Left ventricle myocardium inferior (tissue), 1 donor: ENCODE measurements at places on chromosomes 11 and 22.
A peak's percentile ranks its signal among the peaks of the same experiment; 100 is the strongest.

- DNase-seq, result no peak
These were observed 25.3 kb downstream of the ABTB2 start for GRCh38 chr11:34332524-34332923.

GRCh38 chr22:42236848-42237247 lies 33.6 kb downstream of the TCF20 start:
- DNase-seq, result no peak

GRCh38 chr11:105328061-105328460 lies 188.5 kb upstream of the CARD18 start:
- DNase-seq, result no peak

DNA sequence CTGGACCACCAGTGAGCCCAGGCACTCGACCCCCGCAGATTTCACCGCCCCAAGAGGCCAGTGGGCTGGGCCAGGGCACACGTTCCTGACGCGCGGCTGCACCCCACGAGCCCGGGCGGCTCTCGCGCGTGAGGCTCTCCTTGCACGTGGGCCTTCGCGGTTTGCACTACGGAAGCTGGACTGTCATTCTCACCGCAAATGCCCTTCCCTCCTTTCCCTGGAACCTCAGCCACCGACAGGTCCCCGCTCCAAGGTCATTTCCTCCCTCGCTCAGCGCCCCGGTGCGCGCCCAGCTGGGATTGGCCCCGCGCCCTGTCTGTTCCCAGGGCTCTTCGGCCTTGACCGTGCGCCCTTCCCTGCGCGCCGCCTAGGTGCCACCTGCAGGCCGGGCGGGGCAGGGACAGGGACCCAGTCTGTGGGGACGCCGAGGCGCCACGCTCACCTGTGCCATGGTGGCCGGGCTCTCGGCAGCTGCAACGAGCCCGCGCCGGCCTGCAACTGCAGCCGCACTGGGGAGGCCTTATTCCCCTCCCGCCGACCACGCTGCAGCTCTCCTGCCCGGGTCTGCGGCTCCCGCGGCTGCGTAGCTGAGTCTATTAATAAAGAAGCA lies 2.1 kb upstream of the CPT1A start:
- peak; percentile 87 for DNase-seq
